ENCODE measurements at places on chromosomes 5 and 9.

DNA sequence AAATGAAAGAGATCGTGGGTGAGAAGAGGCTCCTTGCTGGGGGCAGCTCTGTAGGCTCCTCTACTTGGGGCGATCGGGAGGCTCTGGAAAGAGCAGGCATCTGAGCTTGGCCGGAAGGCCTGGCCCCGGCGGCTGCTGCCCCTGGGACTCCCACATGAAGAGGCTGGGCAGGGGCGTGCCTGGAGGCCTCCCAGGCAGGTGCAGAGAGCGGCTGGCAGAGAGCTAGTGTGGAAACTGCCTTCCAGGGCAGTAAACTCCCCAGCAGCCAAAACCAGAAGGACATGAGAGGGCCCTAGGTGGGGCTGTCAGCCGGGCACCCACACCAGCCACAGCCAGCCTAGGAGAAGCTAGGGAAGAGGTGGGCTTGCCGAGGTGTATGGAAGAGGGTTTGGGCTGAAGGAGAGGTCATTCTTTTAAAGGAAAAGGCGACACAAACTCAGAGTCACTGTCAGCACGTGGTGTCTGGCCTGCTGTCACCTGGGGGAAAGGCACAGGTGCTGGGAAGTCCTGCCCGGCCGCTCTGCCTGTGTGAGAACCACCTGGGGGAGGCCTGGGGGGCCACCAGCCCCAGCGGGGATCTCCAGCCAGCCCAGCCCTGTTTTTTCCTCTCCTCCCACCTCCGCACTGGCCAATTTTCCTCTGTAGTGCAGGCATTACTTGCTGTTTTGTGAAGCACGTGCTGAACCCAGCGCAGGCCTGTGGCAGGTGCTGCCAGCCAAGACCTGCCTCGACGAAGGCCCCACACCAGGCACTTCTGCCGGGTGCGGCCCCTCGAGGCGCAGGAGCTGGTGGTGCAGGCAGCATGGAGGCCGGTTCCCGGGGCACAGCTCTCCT lies 44.8 kb upstream of the EGFL7 start:
- DNase-seq: no peak

- DNase-seq: no peak
These were observed 3.7 kb upstream of the BAAT start for GRCh38 chr9:101388507-101388993.

DNA sequence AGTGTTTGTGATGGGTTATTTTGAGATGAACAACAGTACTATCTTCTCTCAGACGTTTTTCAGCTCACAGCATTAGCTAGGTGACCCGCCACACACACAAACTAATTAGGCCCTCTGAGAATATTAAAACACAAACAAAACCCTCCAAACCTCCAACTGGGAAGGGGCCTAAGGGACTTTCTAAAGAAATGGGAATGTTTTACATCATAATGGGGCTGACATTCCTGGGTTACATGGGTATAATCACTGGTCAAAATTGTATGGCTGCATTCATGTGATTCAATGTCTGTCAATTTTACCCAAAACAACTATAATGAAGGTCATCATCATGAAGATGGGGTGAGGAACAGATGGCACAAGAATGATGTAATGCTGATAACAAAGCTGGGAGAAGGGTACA lies 59.6 kb downstream of the SPTLC1 start:
- DNase-seq: no peak

GRCh38 chr5:45189481-45189880 lies 380.7 kb downstream of the MRPS30 start:
- DNase-seq: no peak

- no peak for DNase-seq
These were observed 145.5 kb upstream of the LHFPL2 start for GRCh38 chr5:78793907-78794662.

GRCh38 chr5:160260881-160261815 lies 31.8 kb downstream of the FABP6 start:
- no peak for DNase-seq

- no peak for DNase-seq
These were observed 5.6 kb downstream of the PTCD2 start for GRCh38 chr5:72325566-72326305.

DNA sequence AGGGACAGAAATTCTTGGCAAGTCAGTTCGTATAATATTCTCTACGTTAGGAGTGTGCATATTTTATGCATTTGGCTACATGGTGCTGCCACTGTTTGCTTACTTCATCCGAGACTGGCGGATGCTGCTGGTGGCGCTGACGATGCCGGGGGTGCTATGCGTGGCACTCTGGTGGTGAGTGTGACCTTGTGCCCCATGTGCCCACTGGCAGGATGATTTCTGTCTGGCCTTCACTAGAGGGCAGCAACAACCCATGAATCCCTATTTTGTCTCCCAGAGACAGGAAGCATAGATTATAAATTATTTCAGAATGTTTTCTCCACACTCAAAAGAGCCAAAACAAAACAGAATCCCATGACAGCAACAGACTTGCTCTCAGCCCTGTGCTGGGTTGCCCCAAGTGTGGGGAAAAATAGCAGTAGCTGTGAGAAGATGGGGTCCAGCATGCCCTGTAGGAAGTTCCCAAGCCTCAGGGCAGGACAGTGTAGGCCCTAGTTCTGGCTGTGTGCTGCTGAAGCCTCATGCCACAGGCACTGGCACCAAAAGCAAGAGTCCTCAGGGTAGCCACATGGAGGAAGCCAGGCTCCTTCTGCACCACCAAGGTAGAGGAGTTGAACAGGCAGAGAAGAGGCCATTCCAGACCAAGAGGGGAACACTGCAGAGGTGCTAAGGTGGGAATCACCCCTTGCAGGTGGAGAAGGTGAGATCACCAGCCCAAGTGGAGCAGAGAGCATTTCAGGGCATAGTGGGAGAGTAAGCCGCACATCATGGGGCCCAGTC lies 16.0 kb downstream of the SLC22A5 start:
- peak; percentile 48 for DNase-seq

GRCh38 chr9:7001571-7001970 lies 243.8 kb downstream of the KDM4C start:
- DNase-seq: no peak

GRCh38 chr9:132370592-132370991 lies 15.8 kb upstream of the SETX start:
- no peak for DNase-seq

DNA sequence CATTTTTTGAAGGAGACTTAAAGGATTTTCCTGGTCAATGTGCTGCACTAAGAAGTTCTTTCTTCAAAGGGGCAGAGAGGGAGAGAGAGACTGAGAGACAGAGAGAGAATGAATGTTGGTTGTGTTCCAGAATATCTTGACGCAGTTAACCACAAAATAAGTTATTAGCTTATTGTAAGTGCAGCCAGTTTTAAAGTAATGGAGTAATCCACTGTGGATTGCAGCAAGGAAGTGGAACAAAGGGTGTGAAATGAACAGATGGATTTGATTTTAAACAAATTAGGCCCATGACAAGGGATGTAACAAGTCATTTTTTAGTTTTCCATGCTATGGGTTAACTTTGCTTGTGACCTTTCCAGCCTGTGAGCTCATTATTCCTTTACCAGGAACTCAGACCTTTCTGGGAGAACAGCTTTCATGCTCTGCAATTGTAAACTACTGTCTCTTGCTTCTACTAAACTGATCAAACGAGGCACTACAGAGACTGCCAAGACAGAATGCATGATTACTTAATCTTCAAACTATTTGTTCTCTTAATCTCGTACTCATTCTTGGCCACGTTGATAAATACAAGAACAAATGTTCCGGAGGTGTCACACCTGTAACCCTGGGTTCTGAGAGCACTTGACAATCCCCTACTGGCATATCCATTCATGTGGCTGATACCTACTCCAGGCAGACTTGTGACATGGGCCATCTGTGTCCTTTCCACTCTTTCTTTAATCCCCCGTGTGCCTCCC lies 131.1 kb downstream of the TLE1 start:
- no peak for DNase-seq

DNA sequence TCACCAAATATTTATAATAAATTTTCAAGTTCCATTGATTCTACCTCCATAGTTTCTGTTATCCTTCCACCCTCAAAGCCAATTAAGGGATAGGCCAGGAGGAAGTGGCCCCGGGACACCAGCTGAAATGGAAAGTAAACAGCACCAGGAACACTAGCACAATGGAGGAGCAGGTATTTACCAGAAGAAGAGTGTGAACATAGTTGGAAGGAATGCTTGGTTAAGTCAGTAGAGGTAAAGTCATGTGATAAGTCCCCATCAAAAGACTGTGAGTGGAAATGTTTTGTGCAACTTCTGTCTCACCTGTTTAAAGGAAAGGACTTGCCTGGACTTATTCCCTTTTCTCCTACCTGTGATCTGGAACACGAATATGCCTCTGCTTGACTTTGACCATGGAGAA lies 146.7 kb upstream of the RAI14 start:
- DNase-seq: no peak

DNA sequence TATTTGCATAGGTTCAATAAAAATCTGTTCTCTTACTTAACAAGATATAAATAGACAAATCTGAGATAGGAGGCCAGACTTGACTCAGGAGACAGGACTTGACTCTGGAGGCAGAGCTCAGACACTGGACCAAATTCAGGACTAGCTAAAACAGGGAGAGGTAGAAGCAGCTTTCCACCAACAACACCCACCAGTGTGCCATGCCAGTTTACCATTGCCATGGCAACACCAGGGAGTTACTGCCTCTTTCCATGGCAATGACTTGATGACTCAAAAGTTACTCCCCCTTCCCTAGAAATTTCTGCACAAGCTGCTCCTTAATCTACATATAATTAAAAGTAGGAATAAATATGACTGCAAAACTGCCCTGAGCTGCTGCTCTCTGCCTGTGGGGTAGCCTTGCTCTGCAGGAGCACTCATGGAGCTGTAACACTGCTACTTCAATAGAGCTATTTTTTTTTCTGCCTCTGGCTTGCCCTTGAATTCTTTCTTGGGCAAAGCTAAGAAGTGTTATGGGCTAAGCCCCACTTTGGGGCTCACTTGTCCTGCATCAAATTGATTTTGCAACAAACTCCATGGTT lies 473.0 kb downstream of the PLK2 start:
- no peak for DNase-seq

GRCh38 chr9:97573482-97574073 lies 59.6 kb downstream of the TSTD2 start:
- DNase-seq: no peak

- DNase-seq: no peak
These were observed 61.4 kb upstream of the MRPS30 start for GRCh38 chr5:44747396-44747795.

GRCh38 chr5:53482717-53483638 lies 2.5 kb downstream of the FST start:
- no peak for DNase-seq

GRCh38 chr5:4758550-4758949 lies 381.6 kb upstream of the ADAMTS16 start:
- no peak for DNase-seq

DNA sequence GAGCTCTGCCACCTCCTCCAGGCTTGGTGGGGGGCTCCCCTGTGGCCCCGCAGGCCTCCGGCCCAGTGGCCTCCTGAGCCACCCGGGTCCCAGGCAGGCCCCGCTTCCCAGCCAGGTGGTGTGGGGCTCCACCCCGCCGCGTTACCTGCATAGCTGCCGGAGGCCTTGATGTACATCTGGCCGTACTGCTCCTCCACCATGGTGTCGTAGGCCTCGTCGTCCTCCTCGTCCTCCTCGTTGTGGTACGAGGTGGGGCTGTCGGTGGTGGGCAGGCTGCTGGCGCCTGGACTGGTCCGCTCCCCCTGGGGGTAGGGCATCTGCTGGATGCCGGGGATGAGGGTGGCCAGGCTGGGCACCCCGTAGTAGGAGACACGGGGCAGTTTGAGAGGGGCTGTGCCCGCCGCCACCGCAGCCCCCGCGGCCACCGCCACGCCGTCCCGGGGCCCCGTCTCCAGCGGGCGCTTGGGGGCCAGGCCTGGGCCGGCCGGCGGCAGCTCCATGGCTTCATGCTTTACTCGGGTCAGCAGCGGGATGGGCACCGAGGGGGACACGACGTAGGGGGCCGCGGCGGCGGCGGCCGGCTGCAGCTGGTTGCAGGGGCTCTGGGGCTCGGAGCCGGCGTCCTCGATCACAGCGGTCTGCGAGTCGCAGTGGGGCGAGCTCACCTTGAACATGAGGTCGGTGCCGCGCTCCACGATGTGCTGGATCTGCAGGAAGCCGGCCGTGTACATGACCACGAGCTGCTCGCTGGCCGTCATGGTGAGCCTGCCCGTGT lies 45.4 kb downstream of the NACC2 start:
- DNase-seq: no peak

DNA sequence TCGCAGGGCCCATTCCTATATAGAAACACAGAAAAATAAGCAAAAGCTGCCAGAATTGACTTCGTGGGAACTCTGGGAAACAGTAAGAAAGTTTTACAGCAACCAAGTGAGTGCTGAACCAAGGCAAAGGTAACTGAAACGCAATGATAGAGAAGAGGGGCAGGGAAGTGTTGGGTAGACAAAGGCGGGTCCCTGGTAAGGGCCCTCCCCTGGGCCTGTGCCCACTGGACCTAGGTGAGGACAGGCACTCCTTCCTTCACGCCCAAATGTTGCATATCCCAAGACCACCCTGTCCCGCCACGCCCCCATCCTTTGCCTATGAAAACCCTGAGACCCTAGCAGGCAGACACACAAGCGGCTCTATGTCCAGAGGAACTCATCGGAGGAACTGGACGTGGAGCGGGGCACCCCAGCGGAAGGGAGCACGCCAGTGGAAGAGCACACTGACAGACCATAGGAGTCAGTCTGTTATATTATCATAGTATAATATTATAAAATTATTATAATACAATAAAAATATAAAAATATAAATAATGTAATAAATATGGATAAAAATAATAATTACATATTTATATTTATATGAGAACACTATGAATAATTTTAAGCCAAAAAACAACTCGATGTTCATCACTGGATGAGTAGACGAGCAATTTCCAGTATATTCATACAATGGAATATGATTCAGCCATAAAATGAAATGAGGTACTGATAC lies 27.9 kb downstream of the CDKN2A start:
- no peak for DNase-seq

DNA sequence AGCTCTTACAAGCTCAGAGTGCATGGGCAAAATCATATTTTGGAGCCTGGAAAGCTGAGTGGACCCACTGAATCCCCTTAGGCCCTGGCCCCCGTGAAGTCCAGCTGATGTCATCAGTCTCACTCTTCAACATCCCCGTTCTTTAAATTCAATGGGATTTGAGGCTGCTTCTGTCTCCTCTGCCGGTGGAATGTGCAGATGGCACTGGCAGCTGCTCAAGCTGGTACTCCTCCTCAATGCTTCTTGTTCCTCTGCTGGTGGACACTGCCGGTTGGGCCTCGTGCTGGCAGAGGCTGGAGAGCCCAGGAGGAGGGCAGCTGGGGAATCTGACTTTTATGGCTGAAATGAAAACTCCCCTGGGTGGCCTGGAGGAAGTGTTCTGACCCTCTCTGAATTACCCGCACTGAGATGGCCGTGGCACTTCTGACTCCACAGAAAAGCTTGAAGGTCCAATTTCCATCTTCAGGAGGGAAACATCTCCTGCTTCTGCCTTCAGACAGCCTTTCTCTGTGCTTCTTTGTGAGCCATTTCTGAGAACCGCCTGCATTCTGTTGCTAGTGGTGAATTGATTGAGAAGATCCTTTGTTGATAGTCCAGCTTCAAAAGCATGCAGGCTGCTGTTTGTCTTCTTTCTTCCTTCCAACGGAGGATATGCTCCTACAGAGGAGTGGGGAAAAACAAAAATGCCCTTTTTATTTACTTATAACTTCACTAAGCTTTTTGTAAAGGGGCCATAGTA lies 298.9 kb downstream of the TMEM38B start:
- no peak for DNase-seq

- DNase-seq: no peak
These were observed 12.2 kb upstream of the RAPGEF6 start for GRCh38 chr5:131647048-131647769.
